ENCODE measurements at places on chromosomes 5 and 9. TPM values are rescaled to one million over a fixed set of nuclear protein-coding genes. Genes with fewer than 3 reads are reported as not detected.

DNA sequence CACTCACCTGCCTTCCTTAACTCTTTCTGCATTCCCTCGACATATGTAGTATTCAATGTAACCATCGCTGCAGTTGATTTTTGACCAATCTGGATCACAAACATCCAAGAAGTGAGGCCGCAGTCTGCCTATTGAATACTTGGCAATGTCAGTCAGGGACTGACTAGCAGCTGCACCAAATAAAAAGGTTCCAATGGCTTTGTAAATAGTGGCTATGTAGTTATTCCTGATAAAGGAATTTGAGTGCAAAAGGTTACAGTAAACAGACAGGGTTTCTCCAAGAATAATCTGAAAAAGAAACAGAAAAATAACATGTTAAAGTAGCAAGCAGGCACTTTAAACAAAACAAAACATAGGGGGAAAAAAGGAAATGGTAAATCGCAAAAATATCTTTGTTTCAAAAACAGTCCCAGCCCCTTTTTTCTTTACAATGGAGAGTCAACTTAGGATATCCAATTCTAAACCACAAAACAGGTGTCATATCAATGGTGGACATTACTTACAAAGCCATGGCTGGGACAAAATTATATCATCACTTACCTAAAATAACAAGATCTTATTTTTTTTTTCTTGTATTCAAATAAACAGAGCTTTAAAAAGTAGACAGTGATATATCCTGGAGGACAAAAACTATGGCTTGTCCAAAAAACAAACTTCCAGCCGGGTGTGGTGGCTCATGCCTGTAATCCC lies 66.8 kb downstream of the PLPP1 start:
- DNase-seq, result no peak

Gene FAM81B
- not detected for total RNA-seq

DNA sequence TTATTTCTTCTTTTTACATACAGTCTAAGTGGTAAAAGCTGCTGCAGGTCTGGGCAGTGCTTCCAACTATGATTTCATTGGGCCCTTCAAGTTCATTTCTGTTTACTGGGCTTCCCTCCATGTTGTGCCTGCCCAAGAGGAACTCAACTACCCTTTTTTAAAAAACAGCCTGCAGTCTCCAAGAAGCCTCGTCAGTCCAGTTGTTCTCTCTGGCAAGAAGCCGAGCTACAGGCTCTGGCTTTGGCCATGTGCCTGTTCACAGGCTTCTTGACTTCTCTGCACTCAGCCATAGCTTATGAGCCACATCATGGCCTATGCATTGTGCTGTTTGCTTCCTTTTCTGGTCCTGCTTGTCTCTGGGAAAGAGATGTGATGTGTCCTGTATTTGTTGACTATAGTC lies 119.7 kb upstream of the PJA2 start:
- DNase-seq, result no peak

Gene PCDHGA4
- 0.71 TPM for total RNA-seq

- no peak for DNase-seq
Observed at GRCh38 chr5:59842999-59843398, 50.5 kb downstream of the PDE4D start.

DNA sequence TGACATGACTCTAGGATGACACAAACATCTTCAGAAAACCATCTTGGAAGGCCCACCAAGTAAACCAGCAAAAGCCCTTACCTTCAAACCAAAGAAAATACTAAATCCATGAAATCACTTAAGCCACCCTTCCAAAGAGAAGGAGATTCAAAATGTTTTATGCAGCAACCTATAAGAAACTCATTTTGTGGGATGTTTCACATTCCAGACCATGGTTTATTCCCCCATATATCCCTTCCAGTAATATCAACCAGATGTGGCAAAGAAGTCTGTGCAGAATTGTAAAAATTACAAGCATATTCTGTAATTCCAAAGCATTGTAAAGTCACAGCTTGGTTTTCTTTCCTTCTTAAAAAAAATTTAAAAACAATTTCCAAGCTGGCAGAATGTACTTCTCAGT lies 117.4 kb downstream of the SLIT3 start:
- DNase-seq, result no peak

DNA sequence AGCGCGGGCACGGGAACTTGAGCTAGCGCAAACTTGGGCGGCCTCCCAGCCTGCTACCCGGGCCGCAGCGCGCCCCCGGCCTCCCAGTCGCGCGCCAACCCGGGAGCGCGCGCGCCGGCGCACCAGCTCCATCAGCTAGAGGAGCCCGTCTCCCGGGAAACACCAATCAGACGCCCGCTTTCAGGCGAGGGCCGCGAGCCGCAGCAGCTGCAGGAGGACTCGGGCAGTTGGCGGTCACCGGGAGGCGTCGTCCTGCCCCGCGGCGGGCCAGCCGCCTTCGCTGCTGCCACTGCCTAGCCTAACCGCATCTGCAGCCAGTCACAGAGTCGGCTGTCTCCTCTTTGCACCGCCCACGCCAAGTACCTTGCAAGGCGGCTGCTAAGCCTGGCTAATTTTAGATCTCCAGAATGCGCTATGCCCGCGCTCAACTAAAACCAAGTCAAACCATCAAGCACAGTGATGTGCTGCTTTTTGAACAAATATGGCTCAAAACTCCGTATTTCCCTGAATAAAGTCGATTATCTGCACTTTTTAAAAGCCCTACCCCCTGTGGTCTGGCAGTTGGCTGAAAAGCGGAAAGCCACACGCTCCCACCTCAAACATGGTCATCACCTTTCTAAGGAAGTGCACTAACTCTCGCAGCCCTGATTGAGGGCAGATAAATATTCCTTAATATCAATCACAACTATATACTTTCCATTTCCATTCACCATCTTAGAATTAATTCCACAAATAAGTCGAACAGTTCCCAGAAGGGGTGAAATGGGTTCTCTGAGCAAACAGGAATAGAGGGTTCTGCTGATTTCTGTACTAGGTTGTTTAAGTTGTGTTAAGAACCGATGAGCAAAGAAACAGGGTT lies 221.8 kb downstream of the MEF2C start:
- peak; percentile 98 for DNase-seq

DNA sequence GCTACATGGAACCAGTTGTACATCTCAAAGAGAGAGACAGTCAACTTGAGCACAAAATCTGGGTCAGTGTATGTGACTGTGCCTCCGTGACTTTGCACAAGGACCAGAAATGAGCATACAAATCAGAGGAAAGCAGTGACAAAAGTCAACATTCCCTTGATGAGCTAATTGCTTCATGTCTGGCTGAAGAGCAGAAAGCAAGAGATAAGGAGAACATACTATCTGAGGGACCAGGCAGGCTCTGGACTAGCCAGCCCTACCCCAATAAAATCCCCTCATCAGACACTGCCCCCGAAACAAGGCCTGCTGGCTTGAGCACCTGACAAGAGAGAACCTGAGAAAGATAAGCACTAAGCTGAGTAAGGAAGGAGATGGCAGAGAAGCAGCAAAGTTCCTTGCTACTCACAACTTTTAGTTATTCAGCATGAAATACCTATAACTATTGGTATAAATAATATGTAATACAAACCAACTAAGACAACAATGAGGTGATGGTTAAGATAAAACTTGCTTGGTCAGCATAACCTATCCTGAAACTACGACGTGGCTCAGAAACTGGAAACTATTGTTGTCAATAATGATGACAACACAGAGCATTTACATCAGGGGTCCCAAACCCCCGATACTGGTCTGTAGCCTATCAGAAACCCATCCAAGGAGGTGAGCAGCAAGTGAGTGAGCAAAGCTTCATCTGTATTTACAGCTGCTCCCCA lies 9.5 kb downstream of the SIL1 start:
- DNase-seq, result no peak

- peak; percentile 70 for DNase-seq
Observed at GRCh38 chr9:35882263-35882848, 12.2 kb upstream of the OR13J1 start.

- DNase-seq, result no peak
Observed at GRCh38 chr9:93198117-93198837, 14.3 kb downstream of the WNK2 start.

GRCh38 chr5:59460368-59461153 lies 433.0 kb downstream of the PDE4D start:
- no peak for DNase-seq

DNA sequence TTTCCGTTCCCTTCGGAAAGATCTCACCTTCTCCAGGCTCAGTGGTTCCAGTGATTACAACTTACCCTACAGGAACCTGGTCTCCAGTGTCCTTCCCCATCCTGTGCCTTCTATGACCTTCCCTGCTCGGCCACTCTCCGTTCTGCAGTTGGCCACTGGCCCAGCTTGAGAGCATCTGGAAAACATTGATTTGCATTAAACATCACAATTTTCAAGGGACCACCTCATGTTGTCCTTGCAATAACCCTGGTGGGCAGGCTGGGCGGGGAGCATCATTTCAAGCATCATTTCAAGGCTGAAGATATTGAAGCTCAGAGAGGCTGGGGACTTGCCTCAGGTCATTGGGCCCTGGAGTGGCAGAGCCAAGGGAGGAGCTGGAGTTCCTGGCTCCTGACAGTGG lies 177.4 kb downstream of the SEC61B start:
- DNase-seq, result no peak

Gene ZNF462
- 11.9 TPM for total RNA-seq

- peak; percentile 23 for DNase-seq
Observed at GRCh38 chr5:123120197-123120596, 31.2 kb downstream of the PRDM6 start.

DNA sequence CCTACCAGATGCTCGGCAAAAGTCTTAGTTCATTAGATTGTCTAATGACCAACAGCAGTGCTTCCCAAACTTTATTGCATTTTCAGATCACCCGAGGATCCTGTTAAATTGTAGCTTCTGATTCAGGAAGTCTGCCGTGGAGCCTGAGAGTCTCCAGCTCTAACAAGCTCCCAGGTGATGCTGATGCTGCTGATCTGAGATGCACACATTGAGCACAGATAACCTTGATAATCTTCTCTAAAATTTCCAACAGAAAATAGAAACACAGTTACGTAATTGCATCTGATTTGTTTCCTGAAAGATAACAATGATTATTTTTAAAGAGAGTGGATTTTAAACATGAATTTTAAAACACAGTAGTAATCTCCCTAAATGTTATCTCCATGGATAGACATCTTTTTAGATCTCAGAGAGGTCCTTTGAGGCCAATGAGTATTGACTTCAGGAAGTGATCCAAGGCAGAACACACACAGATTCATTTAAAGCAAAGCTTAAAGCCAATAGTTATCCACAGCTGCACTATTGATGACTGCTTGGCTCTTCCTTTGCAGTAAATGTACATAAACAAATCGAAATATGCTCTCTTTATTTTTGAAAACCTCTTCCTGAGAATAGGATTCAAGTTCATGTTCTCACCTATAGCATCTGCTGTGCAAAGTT lies 122.8 kb upstream of the TNPO1 start:
- no peak for DNase-seq

Gene N4BP3
- total RNA-seq, result 0.08 TPM

Gene PHF24
- total RNA-seq, result not detected

GRCh38 chr9:108756746-108757490 lies 98.9 kb downstream of the ACTL7B start:
- no peak for DNase-seq

DNA sequence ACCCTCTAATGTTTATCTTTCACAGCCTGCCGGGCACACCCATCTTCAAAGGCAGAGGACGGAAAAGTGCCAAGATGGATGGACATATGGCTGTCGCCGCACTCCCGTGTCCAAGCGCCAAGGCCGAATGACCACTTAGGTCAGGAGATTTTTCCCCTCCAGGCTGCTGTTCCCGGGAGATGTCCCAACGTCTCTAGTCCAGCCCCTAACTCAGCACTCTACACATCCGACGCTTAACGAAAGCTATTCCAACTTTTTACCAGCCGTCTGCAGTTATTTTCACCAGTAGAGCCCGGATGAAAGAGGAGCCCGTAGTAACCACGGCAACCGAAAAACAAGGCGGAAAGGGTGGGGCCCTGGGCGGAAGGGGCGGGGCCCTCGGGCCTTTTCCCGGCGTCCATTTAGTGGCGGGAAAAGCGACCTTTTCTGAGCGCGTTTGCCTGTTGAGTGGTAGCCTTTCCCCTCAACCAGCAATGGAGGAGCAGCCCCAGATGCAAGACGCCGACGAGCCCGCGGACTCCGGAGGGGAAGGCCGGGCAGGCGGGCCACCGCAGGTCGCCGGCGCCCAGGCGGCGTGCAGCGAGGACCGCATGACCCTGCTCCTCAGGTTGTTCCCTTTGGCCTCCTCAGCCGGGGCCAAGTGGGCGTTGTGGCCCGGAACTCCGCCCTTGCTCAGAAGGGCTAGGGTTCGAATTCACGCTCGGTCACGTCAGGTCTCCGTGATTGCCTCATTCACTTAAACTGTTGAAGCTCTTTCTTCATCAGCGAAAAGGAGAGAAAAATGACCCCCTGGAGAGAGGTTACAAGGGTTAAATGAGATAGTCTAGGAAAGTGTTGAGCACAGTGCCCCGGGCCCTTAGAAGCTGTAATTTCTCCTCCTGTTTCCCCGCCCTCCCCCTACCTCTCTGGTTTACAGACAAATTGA lies at the start of gene CENPH:
Gene CENPH, plus strand, starts transcription at position 422 of the 925 bp plus-strand sequence. Its CDS starts 52 bp downstream, at position 474.
- peak; percentile 92 for DNase-seq

DNA sequence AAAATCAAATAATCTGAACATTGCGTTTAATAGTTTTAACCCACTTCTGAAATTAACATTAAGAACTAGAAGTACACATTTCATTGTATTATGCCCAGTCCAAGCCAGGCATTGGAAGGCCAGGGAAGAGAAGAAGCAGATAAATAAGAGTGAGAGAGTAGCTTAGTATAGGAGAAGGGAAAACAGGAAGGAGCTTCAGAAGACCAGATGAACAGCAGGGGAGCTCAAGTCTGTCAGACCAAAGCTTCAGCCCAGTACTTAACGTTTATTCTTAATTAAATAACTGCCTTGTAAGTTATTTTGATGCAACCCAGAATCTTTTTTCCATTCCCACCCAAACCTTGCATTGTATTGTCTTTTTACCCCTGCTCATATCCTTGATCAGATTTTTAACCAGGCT lies 11.5 kb upstream of the FAM120AOS start:
- no peak for DNase-seq

Gene RNF180
- total RNA-seq, result 3.4 TPM

Gene SLC6A3
- not detected for total RNA-seq

Gene INSL6
- not detected for total RNA-seq

DNA sequence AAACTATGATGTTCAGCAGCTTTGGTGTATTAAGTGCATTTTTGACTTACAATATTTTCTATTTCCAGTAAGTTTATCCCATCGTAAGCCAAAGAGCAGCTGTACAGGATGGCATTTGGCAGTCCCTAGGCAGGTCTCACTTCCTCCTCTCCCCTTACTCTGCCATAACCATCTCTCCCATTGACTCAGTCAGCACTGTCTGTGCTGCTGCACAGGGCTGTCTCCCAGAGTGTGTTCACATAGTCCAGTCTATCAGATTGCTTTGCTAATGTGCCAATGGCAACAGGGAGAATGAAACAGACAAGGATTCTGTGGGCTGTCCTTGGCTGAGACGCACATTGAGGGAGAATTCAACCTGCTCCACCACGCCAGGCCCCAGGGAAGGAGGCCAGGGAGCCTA lies 47.0 kb upstream of the CAST start:
- DNase-seq, result no peak

DNA sequence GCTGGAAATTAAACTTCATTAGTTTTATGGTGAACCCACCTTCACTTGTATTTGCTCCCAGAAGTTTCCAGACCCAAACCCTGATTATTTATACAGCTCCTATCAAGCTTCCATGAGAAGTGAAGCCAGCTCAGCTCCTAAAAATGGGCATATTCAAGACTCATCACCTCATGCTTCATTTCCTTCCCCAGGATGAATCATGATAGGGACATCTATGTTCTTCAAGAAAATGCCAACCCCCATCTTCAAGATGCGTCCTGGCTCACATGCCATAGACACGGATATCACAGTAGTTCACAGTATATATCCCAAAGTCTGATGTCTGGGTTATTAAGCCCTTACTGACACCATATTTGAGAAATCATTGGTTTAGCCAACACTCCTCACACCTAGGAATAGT lies 217.6 kb downstream of the NPR3 start:
- peak; percentile 79 for DNase-seq

Gene ADGRD2
- not detected for total RNA-seq

GRCh38 chr9:129491487-129491855 lies 129.4 kb downstream of the C9orf50 start:
- no peak for DNase-seq

Measured in HT1080 (cell line).